ENCODE measurements at places on chromosomes 4 and X. TPM values are rescaled to one million over a fixed set of nuclear protein-coding genes. Genes with fewer than 3 reads are reported as not detected.

Gene SYN1
- total RNA-seq = 1.0 TPM

Gene TAF7L
- 0.18 TPM for total RNA-seq

Gene SMIM31
- total RNA-seq = not detected

Gene NEUROG2
- not detected for total RNA-seq

Gene PDHA1
- total RNA-seq = 149 TPM

Gene DCAF8L2
- total RNA-seq = not detected

Gene NAP1L3
- 0.49 TPM for total RNA-seq

Gene SSX4
- 0.15 TPM for total RNA-seq

Gene CLOCK
- total RNA-seq = 24.9 TPM

Gene SULT1E1
- not detected for total RNA-seq

Gene STATH
- total RNA-seq = not detected

Gene GAGE12C
- total RNA-seq = not detected

Gene AFF1
- 23.9 TPM for total RNA-seq

Gene REPS2
- 4.5 TPM for total RNA-seq

Gene MAGEB10
- total RNA-seq = not detected

Gene GAGE1
- total RNA-seq = not detected

Gene NUDT10
- not detected for total RNA-seq

Gene TMEM271
- total RNA-seq = not detected

Gene CLCN4
- 2.5 TPM for total RNA-seq

Gene CLNK
- not detected for total RNA-seq

Gene RASL11B
- 0.21 TPM for total RNA-seq

Gene FAM236B
- total RNA-seq = not detected

Gene PNMA5
- total RNA-seq = not detected

Gene PPARGC1A
- 0.59 TPM for total RNA-seq

Gene GAGE12J
- total RNA-seq = 1.1 TPM

Gene HSFX3
- not detected for total RNA-seq

Gene FGD1
- 14.1 TPM for total RNA-seq

Gene SLC34A2
- 0.77 TPM for total RNA-seq

Gene CDX4
- total RNA-seq = not detected

Measured in Panc1 (cell line).